ENCODE measurements at places on chromosomes 13 and 19.

- no peak for DNase-seq
Measured at GRCh38 chr19:21519488-21519887, 14.1 kb downstream of the ZNF429 start.

DNA sequence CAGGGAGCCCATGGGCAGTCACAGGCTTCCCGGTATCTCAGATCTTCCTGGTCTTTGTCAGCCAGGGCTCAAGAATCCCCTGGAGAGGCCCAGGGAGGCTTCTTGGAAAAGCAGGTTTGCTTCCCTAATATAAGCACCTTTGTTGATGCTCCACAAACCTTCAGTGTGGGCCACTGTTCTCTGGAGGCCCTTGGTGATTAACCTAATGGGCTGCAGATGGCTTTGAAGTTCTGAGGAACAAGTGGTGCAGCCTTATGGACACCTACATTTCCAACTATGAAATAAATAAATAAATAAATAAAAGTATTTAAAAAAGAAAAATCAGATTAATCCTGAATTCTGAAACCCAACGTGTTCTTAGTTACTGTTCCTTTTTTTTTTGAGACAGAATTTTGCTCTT is at the start of gene BSPH1:
Gene BSPH1, minus strand, starts transcription at position 101 of the 400 bp plus-strand sequence. Its CDS starts 89 bp downstream, at position 12.
- DNase-seq = no peak

GRCh38 chr19:48728911-48729664 is 9.6 kb upstream of the MAMSTR start:
- DNase-seq = no peak

DNA sequence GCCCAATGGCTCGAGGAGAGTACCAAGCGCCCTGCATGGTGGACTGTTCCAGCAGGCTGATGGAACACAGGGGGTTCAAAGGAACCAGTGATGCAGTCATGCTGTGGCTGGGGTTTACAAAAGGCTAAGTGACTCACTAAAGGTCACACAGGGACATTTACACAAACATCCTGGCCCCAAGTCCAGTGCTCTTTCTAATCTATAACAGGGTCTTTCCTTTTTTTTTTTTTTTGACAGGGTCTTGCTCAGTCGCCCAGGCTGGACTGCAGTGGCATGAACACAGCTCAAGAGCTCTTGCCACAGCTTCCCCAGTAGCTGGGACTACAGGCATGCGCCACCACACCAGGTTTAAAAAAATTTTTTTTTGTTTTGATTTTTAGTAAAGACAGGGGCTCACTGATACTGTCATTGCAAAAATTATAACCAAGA is 2.8 kb upstream of the SLC25A15 start:
- no peak for DNase-seq

GRCh38 chr19:16325641-16326400 is 1.2 kb downstream of the KLF2 start:
- DNase-seq = no peak

- peak; percentile 80 for DNase-seq
Measured at GRCh38 chr19:47112166-47112996, 1.2 kb downstream of the ZC3H4 start.

DNA sequence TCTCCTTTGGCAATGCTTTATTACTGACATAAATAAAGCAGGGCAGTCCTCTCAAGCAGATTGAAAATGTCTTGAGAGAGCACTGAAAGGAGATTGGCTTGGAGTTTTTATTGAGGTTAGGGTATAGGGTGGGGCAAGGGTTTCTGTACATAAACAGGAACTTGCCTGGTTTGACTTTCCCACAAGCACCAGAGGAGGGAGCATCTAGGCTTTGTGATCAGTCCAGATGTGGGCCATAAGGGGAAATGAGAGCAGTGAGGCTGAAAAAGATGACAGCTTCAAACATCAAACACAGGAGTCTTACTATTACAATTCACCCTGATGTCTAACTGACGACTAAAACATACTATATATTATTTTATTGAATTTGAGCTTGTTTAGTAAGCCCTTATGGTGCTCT is 260.9 kb downstream of the MTUS2 start:
- no peak for DNase-seq

- no peak for DNase-seq
Measured at GRCh38 chr13:69474011-69474685, 633.5 kb upstream of the ATXN8OS start.

- no peak for DNase-seq
Measured at GRCh38 chr13:108212886-108213285, 2.5 kb downstream of the LIG4 start.

- DNase-seq = no peak
Measured at GRCh38 chr19:38317104-38317612, 1.4 kb upstream of the YIF1B start.

- no peak for DNase-seq
Measured at GRCh38 chr19:49128545-49129237, 9.3 kb downstream of the PPFIA3 start.

GRCh38 chr19:38617764-38618589 is at the start of gene MAP4K1:
TSS of gene MAP4K1 (minus strand) at chr19:38617953. CDS start at chr19:38617895, 58 bp downstream.
- DNase-seq = peak; percentile 45

DNA sequence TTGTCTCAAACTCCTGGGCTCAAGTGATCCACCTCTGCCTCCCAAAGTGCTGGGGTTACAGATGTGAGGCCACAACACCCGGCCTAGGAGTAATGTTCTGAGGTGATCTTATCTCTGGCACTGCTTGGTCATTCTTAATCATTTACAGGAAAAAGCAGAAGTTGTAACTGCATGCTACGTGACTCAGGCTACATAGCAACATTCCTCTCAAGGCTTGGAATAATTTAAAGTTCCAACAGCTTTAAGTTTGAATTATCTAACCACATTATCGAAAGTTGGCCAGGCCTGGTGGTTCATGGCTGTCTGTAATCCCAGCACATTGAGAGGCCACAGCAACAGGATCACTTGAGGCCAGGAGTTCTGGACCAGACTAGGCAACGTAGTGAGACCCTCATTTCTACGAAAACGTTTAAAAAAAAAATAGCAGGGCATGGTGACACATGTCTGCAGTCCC is 3.9 kb upstream of the B9D2 start:
- DNase-seq = no peak

GRCh38 chr13:97142452-97142851 is 79.7 kb upstream of the MBNL2 start:
- DNase-seq = no peak

- DNase-seq = no peak
Measured at GRCh38 chr13:88104576-88104975, 433.4 kb downstream of the SLITRK5 start.

Measured in activated T-helper 1 cell treated with anti-CD3 and anti-CD28 coated beads, Interleukin-2, amount 50 U/mL, for 16 hours (primary cell).